ENCODE measurements at places on chromosomes 7 and 10. TPM values are rescaled to one million over a fixed set of nuclear protein-coding genes. Genes with fewer than 3 reads are reported as not detected.

The SSC4D gene
- total RNA-seq = 0.77 TPM

The C7orf25 gene
- total RNA-seq = 9.0 TPM

The ANKRD61 gene
- total RNA-seq = 0.50 TPM

- no peak for DNase-seq
These were observed 236.4 kb downstream of the CACNB2 start for GRCh38 chr10:18376650-18377049.

DNA sequence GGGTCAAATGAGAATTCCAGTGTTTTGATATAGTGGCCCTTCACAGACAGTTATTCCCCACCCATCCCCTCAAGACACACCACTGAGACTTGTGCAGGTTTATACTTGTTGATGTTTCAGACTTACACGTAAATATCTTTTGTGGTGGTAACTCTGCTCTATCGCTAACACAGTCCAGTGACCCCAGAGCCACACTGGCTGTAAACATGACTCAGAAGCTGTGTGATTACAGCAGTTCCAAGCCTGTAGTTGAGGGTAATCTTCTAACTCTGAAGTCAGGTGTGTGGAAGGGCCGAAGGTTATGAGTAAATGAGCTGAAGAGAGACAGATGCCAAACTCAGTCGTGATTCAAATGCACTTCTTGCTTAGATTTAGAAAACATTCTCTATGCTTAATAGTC, 19.4 kb downstream of the NOBOX start:
- DNase-seq = no peak

DNA sequence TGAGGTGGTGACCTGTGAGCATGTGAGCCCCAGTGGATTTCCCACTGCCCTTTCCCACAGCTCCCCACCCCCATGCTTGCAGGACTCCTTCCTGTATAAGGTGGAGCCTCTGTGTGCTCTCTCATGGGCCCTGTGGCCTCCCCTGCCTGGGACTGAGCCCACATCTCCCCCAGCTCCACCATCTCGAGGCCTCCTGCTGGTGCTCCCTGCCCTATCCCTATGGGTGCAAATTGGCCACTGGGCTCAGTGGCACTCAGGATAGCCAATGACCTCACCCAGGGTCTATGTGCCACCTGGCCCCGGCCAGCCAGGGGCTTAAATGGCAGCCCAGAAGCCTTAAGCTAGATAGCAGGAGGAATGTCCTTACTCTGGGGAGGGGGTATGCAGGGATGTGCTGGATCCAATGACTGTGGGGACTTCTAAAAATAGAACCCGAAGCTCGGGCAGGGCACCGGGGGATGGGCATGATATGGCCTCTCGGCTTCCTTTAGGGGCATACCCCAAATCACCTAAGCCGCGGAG, 2.0 kb downstream of the LDB3 start:
- no peak for DNase-seq

The OSBPL3 gene
- total RNA-seq = 13.3 TPM

The MUC12 gene
- total RNA-seq = not detected

- DNase-seq = no peak
These were observed 584.2 kb upstream of the MBL2 start for GRCh38 chr10:53356616-53357349.

DNA sequence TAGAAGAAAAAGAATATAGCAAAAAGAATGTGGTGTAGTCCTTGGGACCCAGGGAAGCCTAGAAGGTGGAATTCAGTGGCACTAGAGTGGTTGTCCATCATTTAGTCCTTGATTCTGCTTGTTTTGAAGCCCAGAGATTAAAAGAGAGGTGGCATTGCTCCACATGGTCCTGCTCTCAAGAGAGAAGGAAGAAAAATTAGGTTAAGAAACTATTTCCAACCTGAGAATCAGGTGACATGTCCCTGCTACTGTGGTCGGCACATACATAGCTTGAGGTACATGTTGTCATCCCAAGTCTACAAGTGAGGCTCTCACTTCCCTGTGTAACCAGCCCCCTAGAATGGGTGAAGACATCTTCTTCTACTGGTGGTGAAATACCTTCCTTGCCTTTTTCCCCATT, at the start of gene OR9A2:
OR9A2 (minus strand) TSS at position 101 of the 400 bp plus-strand sequence; CDS start at position 101, 0 bp downstream.
- DNase-seq = no peak

DNA sequence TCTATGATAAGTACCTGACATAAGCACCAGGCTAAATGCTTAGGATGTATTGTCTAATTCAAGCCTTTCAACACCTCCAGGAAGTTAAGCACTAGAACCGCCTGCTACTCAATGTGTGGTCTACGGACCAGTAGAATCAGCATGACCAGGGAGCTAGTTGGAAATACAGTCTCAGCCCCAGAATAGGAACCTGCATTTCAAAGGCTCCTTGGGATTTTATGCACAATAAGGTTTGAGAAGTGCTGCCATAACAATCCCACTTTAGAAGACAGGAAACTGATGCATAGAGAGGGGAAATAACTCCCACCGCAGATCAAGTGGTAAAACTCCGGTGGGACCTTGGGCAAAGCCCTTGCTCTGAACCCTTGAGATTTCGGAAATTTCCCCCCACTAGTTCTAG, 8.8 kb upstream of the DUSP5 start:
- no peak for DNase-seq

- no peak for DNase-seq
These were observed 483.9 kb upstream of the NRP1 start for GRCh38 chr10:33818343-33818742.

The ZNF503 gene
- 1.6 TPM for total RNA-seq

The STEAP1B gene
- total RNA-seq = 64.1 TPM

The GBX1 gene
- not detected for total RNA-seq

The EIF5AL1 gene
- 0.59 TPM for total RNA-seq

The TDRD1 gene
- not detected for total RNA-seq

The DMBT1 gene
- total RNA-seq = 0.42 TPM

GRCh38 chr7:142689439-142690120, 59.7 kb upstream of the PRSS1 start:
- DNase-seq = peak; percentile 41

- DNase-seq = no peak
These were observed 74.5 kb downstream of the INSIG1 start for GRCh38 chr7:155371884-155372781.

DNA sequence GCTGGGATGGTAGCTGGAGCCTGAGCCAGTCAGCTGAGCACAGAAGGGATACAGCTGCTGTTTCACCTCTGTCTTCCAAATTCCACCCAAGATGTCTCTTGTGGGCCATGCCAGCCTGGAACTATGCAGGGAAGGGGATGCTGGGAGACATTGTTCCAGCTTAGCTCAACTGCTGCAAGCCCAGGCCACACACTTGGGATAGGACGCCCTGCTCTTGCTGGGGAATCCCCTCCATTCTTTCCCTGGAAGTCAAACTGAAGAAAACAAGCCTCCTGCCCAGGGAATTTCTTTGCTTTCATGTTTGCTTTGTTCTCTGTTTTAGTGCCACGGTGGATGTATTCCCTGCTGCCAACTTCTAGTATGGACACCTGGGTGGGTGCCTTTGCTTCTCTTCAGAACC, 55.2 kb upstream of the CDK13 start:
- no peak for DNase-seq
